GF-D8 (cell line): ENCODE measurements at places on chromosomes 7 and 10.

DNA sequence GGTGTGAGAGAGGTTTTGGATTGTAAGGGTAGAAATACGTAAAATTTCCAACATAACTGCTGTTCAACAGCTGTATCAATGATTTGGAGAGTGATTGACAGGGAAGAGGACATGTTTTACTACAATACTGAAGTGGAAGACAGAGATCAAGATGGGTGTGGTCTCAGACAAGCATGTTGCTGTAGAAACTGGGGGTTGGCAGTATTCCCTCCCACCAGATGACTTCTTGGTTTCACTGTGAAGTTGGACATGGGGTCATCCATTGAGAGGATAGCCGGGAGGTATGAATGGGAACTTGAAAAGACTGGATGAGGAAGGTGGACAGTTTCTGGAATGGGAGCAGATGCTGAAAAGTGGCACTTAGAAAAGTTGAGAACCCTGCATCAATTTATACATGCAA is 95.3 kb upstream of the HDAC9 start:
- DNase-seq: no peak

DNA sequence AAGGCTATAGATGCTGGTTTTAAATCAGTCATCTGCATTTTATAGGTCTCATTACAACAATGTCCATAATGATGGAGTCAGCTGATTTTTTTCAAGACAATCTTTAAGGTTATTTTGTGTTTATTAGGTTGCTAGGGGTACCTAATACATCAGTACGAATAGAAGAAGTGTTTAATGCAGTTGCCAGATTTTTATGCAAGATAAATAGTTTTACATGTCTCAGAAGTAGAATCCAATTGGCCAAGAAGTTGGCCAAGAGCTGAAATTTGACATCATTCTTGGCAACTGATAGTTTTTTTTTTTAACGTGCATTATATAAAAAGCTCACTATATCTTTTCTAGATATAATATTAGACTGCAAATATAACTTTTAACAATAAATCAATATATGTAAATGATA is 208.5 kb downstream of the TRIL start:
- DNase-seq: no peak

- no peak for DNase-seq
Observed at GRCh38 chr7:42017349-42017986, 219.5 kb downstream of the GLI3 start.

- no peak for DNase-seq
Observed at GRCh38 chr10:14476641-14477407, 146.1 kb upstream of the FRMD4A start.

- no peak for DNase-seq
Observed at GRCh38 chr10:71045204-71045809, 156.9 kb upstream of the PCBD1 start.
